Muscle of arm (tissue), 14 donors: ENCODE measurements at places on chromosomes 4 and X. TPM values are rescaled to one million over a fixed set of nuclear protein-coding genes. Genes with fewer than 3 reads are reported as not detected.

The PPEF1 gene
- polyA plus RNA-seq = 0.62 TPM

The SNX12 gene
- 48.3 TPM for polyA plus RNA-seq

The EREG gene
- 0.15 TPM for polyA plus RNA-seq

The F8A2 gene
- not detected for polyA plus RNA-seq

The EVC2 gene
- polyA plus RNA-seq = 4.3 TPM

The MAGED4 gene
- 28.7 TPM for polyA plus RNA-seq

The PAGE1 gene
- polyA plus RNA-seq = not detected

The SLC16A2 gene
- polyA plus RNA-seq = 57.1 TPM

The CLDN2 gene
- polyA plus RNA-seq = 0.20 TPM

The MID1IP1 gene
- 11.1 TPM for polyA plus RNA-seq

The TRIM75 gene
- polyA plus RNA-seq = not detected

The TAF7L gene
- polyA plus RNA-seq = 0.20 TPM

The TBCK gene
- polyA plus RNA-seq = 12.9 TPM

The GJB1 gene
- not detected for polyA plus RNA-seq

The LARP7 gene
- 67.7 TPM for polyA plus RNA-seq

The MAGEA2 gene
- polyA plus RNA-seq = not detected

The MSX1 gene
- polyA plus RNA-seq = 1.7 TPM

The GAGE10 gene
- not detected for polyA plus RNA-seq
